Stimulated activated CD4-positive, alpha-beta T cell treated with anti-CD3 and anti-CD28 coated beads, Interleukin-15, amount 100 ng/mL, for 48 hours (primary cell): ENCODE measurements at places on chromosomes 2 and 18.

DNA sequence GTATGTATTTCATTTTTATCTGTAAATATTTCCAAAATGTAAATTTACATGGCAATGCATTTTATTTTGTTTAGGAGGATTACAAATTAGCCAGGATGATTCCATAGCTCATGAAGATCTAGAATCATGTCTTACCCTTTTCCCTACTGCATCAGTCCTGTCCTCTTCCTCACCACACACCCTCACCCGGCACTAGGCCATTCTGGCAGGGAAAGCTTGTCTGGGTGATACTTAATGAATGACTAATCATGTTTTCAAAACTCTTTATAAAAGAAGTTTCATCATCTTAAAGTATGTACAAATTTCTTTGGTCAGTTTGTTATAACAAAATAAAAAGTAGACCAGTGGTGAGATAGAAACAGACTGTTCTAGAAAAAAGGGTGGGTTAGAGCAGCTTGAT, 283.3 kb upstream of the VWC2L start:
- no peak for DNase-seq

DNA sequence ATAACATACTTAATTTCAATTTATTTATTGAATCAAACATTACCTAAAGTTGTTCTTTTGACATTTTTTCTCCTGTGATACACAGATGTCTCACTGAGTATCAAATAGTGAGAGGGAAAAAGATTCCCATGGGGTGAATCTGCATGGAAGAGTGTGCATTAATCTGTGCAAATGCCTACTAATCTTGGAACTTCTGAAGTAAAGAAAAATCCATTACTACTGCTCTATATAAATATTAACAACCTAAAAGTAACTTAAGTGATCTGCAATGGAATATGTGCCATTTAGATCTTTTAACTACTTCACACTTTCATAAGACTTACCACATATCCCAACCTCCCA, 125.5 kb downstream of the PLCL1 start:
- DNase-seq: no peak

DNA sequence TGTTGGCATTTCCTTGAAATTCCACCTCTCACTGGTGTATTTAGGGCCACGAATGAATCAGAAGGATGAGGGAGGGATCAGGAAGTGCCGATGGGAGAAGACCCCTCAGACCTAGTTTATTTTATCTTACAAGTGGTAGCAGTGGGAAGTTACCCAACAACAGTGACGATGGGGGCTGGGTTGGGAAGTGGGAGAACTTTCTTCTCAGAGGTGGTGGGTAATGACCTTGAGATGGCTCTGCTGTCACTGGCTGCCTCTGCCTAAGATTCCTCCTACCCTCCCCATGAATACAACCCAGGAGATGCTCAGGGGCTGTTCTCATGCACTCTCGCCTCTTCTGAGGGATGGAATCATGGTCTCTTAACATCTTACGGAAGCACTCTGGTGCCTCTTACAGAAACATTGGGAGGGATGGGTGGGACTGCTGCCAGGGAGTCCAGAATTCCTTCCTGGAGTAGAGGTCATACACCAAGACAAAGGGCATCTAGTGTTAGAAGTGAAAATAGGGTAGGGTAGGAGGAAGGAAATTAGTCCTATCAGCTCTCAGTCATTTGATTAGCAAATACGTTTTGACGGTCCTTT, 58.5 kb upstream of the TXNDC2 start:
- DNase-seq: no peak

- no peak for DNase-seq
These were observed 103.3 kb downstream of the COL6A3 start for GRCh38 chr2:237310515-237311114.

- no peak for DNase-seq
These were observed 486.7 kb upstream of the GCFC2 start for GRCh38 chr2:76197428-76197827.

DNA sequence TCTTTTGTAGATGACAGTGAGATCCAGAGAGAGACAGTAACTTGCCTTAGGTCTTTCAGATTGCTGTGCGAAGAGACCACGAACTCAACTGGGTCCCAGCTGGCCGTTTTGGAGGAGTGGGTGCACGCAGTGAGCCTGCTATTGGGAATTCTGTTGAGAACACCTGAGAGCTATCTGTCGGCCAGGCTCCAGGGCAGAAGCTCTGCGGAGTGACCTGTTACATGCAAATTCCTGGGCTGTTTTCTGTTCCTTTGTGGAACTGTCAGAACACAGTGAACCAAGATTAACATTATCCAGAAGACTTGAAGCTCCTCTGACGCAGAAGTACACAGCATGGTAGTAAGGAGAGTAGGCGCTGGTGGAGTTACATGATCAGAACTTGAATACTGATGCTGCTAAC, 99.5 kb upstream of the LMAN1 start:
- DNase-seq: no peak

GRCh38 chr2:85936421-85937068, 47.8 kb upstream of the ST3GAL5 start:
- DNase-seq: no peak

GRCh38 chr2:203800783-203801182, 66.8 kb upstream of the CTLA4 start:
- DNase-seq: no peak

DNA sequence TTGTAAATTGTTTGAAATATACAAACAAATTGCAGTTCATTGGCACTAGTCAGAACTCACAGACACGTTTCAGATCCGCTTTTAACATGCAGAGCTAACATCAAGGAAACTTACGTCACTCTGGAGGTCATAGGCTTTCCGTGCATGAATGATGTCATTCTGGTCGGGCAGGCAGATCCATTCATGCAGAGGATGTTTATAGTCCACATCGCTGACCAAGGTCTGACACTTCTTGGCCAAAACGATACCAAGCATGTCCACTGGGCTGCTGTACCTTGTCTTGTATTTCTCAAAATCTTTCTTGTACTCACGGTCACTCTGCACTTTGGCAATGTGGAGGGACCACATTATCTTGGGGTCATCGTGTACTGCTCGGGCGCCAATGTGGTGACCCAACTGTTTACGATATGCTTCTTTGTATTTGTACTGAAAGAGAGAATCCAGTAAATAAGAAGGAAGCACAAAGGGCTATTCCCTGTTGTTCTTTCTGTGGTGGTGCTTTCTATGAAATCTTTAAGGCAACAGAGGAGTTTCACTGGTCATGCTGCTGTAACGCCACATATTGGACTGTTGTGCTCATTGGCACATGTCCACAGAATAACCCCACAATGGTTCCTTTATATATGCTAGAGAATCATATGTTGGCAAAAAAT, 114.8 kb downstream of the NEB start:
- DNase-seq: no peak

DNA sequence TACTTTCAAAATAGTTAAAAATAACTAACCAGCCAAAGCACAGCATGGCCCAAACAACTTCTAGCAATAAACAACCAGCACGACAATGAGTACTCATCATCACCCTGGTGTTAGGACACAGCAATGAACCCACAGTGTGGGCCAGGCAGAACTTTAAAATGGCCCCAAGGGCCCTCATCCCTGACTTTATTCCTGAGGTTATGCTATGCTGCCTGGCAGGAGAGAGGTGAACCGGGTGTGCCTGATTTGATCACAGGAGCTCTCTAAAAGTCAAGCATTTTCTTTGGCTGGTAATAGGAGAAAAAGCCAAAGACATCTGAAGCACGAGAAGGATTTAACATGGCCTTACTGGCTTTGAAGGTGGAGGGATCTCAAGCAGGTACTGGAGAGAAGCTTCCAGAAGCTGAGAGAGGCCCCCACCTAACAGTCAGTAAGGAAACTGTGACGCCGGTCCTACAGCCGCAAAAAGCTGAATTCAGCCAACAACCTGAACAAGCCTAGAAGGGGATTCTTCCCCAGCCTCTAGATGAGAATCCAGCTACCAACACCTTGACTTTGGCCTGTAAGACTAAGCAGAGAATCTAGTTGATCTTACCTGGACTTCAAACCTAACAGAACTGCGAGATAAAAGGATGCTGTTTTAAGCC, 115.4 kb downstream of the DDX1 start:
- DNase-seq: no peak

GRCh38 chr2:230909841-230910545, 15.0 kb downstream of the GPR55 start:
- no peak for DNase-seq

GRCh38 chr18:48430150-48430549, 21.0 kb upstream of the ZBTB7C start:
- no peak for DNase-seq

GRCh38 chr2:132747046-132747445, 77.0 kb upstream of the LYPD1 start:
- no peak for DNase-seq

GRCh38 chr2:190468814-190469569, 60.8 kb downstream of the MFSD6 start:
- DNase-seq: no peak

DNA sequence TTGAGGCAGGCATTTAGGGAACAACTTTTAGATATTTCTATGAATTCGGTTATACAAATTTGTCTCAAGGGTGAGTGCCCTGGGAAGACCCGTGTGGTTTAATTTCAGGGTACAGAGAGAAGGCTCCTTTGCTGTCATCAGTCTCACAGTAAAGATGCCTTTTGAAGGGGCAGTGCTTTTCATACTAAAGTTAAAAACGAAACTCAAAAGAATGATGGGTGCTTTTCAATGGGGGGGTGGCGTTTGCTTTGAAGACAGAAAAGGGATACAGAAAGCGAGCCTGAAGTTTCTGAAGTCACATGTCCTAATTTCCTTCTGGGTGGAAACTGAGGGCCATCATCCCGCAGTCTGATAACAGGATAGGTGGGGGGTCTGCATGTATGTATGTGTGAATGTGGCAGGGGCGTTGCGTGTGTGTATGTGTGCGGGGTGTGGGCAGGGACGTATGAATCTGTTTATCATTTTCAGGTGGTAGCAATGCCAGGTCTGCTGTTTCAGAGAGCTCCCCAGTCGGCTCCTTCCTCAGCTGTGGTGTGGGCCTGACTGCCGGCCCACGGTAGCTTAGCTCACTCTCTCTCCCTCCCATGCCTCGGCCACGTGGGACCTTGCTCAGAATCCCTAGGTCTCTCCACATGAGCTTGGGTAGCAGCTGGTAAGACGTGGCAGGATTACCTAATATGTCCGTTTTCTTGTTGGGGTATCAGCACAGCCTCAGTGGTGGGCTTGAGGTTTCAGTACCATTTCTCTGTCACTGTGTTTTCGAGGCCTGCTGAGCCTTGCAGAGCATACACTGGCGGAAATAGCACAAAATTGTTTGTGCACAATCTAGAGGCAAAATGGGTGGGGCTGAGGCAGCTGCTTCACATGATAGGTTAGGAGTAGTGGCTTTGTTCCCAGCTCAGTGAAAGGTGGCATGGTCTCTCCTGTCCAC, 32.7 kb downstream of the ARHGAP25 start:
- no peak for DNase-seq

- no peak for DNase-seq
These were observed 1142.1 kb downstream of the DPP10 start for GRCh38 chr2:115584507-115584906.

- no peak for DNase-seq
These were observed 6.1 kb downstream of the PPP4R1 start for GRCh38 chr18:9608298-9608697.

DNA sequence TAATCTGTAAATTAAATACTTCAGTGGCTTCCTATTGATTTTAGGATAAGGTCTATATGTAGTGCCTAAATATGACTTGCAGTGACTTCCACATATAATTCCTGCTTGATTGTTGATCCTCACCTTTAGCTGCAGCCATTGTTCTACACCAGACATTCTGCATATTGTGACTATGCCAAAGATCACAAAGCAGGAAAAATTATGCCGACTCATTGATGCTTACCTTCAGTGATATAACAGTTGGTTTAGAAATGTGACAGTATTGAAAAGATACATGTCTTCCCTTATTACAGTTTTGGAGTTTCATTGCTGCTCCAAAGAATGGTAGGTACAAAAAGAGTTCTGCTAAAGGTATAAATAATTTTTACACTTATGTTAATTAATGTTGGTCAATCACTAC, 12.3 kb upstream of the SPAG16 start:
- no peak for DNase-seq

DNA sequence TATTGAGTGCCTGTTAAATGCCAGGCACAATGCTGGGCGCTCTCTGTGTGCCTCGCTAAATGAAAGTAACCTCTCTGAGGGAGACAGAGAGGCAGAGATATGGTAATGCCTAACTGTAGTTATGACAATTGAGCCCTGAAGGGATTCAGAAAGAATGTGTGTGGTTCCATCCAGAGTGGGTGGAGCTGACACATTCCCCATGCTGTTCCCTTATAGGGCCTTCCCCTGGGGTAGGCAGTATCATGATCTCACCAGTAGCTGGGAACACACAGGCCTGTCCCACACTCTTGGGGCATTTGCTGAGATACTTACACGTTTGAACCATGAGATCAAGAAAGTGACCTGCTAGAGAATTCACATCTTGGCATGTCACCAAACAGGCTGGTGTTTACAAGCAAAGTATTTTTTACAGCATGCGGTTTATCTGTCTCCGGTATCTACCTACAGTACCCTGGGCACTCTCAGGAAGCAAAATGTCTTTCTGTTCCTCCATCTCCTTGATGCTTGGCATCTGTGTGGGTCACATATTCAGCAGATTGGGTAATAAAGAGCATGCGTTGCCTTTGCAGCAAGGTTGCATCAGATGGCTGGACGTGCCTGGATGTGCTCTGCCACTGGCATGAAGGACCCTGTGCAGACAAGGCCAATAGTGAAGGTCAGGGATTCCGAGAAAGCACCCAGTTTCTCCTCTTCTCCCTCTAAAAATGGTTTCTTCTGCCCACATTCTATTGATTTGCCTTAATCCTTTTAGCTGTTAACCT, 9.4 kb downstream of the CTIF start:
- no peak for DNase-seq

DNA sequence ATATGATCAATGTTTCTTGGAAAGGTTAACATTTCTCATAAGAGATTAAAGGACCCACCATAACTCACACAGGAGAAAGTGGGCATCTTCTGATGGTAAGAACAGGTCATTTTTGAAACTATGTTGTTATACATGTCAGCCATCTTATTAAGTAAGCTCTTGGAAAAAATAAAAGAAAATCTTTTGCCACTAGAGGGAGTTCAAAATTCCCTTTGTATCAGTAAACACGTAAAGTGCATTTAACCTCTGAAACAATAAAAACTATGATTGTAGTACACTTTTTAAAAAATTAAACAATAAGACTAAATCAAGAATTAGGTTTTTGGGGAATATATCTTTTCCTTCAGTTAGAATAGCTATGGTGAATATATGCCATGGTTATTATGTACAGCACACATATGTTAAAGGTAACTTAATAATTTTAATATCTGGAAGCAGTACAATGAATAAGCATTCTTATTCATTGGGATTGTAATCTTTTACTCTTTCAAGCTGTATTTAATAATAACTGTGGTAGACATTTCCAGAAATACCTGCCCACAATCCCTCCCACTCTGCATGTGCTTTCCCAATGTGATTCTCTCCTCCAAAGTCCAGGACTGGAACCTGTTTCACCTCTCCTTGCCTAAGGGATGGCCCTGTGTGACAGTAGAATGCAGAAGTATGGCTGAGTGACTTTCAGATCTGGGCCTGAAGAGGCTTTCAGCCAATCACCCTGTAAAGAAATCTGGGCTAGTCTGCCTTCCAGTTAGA, 64.2 kb downstream of the RBMS1 start:
- DNase-seq: no peak

- DNase-seq: no peak
These were observed 64.7 kb upstream of the TMEM87B start for GRCh38 chr2:111990375-111990774.
